ENCODE measurements at places on chromosomes 5 and 9.

GRCh38 chr9:130104491-130105193, 50.9 kb downstream of the GPR107 start:
- no peaks in the 10 kb centered on the region for H3K27me3 ChIP-seq
- DNase-seq: no peak
- no peak overlapping the region for H3K4me3 ChIP-seq
- H3K27ac ChIP-seq: no peak overlapping the region

DNA sequence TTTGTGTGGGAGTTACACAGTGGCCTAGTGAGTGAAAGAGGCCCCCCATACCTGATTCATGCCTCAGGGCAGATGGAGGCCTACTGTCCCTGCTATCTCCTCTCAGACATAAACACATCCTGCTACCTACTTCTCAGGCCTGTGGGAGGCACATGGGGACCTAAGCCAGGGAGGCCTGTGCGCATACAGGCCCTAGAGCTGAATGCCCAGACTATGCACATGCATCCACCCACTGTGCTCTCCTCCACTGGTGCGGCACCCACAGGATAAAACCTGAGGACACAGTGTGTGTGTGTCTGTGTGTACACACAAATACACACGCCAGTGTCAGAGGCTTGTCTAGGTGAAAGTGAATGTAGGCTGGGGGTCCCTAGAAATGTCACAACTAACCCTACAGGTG, 1.4 kb downstream of the PAX5 start:
- no peak overlapping the region for H3K27ac ChIP-seq
- H3K36me3 ChIP-seq: no peaks in the 10 kb centered on the region
- H3K27me3 ChIP-seq: peaks cover 54% of the 10 kb centered on the region

DNA sequence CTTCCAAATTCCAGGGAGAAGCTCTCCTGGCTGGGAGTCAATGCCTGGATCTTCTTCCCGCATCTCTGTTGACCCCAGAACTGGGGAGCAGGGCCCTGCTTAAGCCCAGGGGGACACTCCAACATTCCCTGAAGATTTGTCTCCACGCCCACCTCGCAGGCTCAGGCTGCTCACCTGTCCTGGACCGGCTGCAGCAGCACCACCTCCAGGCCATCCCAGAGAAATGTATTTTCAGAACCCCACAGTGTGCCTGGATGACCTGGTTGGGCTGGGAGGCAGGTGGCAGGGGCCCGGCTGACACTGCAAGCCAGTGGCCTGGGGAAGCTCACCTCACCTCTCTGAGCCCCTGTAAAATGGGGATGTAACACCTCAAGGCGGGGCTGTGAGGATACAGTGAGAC, 27.1 kb upstream of the ZBTB43 start:
- no peaks in the 10 kb centered on the region for H3K36me3 ChIP-seq
- H3K4me3 ChIP-seq: no peak overlapping the region
- H3K4me1 ChIP-seq: peaks cover 7% of the 10 kb centered on the region
- no peak for DNase-seq
- no peak overlapping the region for H3K27ac ChIP-seq

- H3K4me3 ChIP-seq: no peak overlapping the region
- H3K27me3 ChIP-seq: no peaks in the 10 kb centered on the region
Measured at GRCh38 chr5:1079486-1079885, 32.4 kb downstream of the SLC12A7 start.

DNA sequence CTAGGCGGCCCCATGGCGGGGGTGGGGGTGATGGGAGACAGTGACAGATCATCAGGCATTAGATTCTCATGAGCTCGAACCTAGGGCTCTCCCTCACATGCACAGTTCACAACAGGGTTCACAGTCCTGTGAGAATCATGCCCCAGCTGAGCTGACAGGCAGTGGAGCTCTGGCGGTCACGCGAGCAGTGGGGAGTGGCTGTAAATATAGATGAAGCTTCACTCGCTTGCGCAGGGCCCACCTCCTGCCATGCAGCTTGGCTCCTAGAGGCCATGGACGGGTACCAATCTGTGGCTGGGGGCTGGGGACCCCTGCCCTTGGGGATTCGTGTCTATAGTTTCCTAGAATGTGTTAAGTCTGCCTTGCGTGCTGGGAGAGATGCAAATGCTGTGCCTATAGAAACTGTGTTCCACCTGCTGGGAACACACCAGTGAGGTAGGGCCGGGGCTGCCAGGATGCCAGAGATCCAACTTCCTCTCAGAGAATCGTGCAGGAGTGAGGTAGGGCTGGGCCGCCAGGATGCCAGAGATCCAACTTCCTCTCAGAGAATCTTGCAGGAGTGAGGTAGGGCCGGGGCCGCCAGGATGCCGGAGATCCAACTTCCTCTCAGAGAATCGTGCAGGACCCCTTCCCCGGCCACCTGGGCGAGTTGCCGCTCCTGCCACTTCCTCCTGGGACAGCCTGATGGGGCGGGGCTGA, 14.1 kb upstream of the EXOC3 start:
- H3K27ac ChIP-seq: no peak overlapping the region
- no peak for DNase-seq
- no peaks in the 10 kb centered on the region for H3K36me3 ChIP-seq
- H3K27me3 ChIP-seq: no peaks in the 10 kb centered on the region
- no peak overlapping the region for H3K4me3 ChIP-seq

- H3K4me3 ChIP-seq: peak overlapping the region; percentile 99
- peaks cover 7% of the 10 kb centered on the region for H3K27me3 ChIP-seq
- H3K36me3 ChIP-seq: no peaks in the 10 kb centered on the region
- H3K27ac ChIP-seq: peak overlapping the region; percentile 83
- peak; percentile 56 for DNase-seq
Measured at GRCh38 chr9:136847826-136848392, 1.3 kb upstream of the PHPT1 start.

- H3K4me1 ChIP-seq: peaks cover 6% of the 10 kb centered on the region
- no peaks in the 10 kb centered on the region for H3K36me3 ChIP-seq
- H3K27ac ChIP-seq: no peak overlapping the region
- no peaks in the 10 kb centered on the region for H3K27me3 ChIP-seq
Measured at GRCh38 chr5:2744485-2744884, 7.0 kb downstream of the IRX2 start.

- DNase-seq: no peak
- peak overlapping the region; percentile 75 for H3K4me3 ChIP-seq
- H3K4me1 ChIP-seq: peaks cover 3% of the 10 kb centered on the region
Measured at GRCh38 chr9:125407974-125408900, 146.6 kb downstream of the GAPVD1 start.

DNA sequence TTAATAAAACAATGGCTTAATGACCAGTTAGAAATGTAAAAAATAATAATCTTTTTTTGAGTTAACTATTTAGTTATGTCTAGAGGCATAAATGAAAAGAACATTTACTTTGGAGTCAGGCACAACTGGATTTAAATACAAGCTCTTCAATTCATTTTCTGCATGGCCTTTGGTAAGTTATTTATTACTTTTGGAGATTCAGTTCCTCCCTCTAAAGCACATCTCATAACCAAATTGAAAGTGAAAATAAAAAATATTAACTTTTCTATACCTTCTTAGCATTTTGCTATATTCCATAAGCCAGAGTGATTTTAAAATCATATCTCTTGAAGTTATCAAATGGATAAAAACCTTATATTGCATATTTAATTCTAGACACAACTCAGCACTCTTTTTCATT, 434.9 kb upstream of the SMARCA2 start:
- no peaks in the 10 kb centered on the region for H3K4me1 ChIP-seq
- H3K36me3 ChIP-seq: no peaks in the 10 kb centered on the region
- no peak for DNase-seq

GRCh38 chr9:124724415-124725067, 46.6 kb downstream of the NR6A1 start:
- H3K36me3 ChIP-seq: no peaks in the 10 kb centered on the region
- H3K4me1 ChIP-seq: no peaks in the 10 kb centered on the region
- H3K4me3 ChIP-seq: no peak overlapping the region
- DNase-seq: no peak
- H3K27ac ChIP-seq: no peak overlapping the region

GRCh38 chr5:35248843-35249780, 18.8 kb upstream of the PRLR start:
- no peaks in the 10 kb centered on the region for H3K27me3 ChIP-seq
- H3K4me1 ChIP-seq: peaks cover 15% of the 10 kb centered on the region
- no peak for DNase-seq
- no peaks in the 10 kb centered on the region for H3K36me3 ChIP-seq
- H3K4me3 ChIP-seq: peak overlapping the region; percentile 42
- no peak overlapping the region for H3K27ac ChIP-seq

DNA sequence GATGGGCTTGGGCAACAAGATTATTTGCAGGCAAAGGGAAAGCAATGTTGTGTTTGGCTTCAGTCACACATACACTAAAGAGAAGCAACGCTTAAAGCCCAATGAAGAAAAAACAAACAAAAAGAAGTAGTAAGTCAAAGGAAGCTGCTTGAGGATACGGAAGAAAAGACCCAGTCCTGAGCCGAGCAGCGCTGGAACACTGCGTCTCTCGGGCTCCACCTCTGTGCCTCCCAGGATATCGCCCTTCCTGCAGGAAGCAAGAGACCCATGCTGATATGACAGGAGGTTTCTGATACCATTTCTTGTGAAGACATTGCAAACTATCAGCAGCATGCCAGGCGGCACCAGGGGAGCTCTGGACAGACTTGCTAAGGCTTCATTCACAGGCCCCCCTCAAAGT, 9.9 kb downstream of the GNAQ start:
- peak overlapping the region; percentile 63 for H3K4me3 ChIP-seq
- no peaks in the 10 kb centered on the region for H3K27me3 ChIP-seq
- H3K36me3 ChIP-seq: no peaks in the 10 kb centered on the region
- no peak overlapping the region for H3K27ac ChIP-seq
- no peak for DNase-seq
- peaks cover 68% of the 10 kb centered on the region for H3K4me1 ChIP-seq

DNA sequence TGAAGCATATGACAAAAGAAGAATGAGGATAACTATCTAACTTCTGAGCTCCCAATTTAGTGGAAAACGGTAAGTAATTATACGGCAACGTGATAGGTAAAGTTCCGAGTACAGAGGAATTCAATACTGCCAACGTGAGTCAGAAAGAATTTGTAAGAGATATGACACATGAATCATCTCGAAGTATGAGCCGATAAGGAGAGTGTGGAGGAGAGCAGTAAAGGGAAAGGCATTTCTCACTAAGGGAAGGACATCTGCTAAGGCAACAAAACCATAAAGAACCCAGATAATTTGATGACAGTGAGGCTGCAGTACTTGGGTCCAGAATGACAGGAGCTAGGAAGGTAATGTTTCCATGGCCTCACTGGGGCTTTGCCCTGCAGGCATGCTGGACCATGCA, 11.0 kb downstream of the MPDZ start:
- no peaks in the 10 kb centered on the region for H3K27me3 ChIP-seq
- H3K27ac ChIP-seq: peak overlapping the region; percentile 15
- DNase-seq: no peak
- peaks cover 22% of the 10 kb centered on the region for H3K4me1 ChIP-seq
- no peaks in the 10 kb centered on the region for H3K36me3 ChIP-seq

DNA sequence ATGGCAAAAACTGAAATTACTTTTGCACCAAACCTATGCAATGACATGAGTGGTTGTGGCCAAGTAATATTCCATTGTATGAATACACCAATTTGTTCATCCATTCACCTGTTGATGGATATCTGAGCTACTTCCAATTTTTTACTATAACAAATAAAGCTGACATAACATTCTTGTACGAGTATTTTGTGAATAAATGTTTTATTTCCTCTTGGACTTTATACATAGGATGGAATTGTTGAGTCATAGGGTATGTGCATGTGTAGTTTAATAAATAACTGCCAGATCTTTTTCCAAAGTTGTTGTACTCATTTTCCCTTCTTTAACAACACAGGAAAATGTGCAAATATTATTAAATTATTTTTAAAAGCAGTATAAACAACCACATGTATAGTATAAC, 146.1 kb upstream of the ZNF462 start:
- H3K36me3 ChIP-seq: no peaks in the 10 kb centered on the region
- no peak overlapping the region for H3K27ac ChIP-seq
- no peak for DNase-seq
- H3K4me3 ChIP-seq: no peak overlapping the region
- no peaks in the 10 kb centered on the region for H3K27me3 ChIP-seq

DNA sequence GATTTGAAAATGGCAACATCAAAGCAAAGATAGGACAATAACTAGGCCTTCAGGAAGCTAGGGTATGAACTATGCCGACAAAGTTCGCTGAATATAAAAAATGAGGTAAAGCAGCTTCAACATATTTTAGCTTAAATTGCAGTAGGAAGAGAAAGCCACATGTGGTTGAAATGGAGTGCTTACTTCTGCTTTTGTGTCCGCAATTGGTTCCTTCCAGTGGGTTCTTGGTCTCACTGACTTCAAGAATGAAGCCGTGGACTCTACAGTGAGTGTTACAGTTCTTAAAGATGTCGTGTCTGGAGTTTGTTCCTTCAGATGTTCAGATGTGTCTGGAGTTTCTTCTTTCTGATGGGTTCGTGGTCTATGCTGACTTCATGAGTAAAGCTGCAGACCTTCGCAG, 95.2 kb downstream of the APTX start:
- no peak for DNase-seq

- DNase-seq: no peak
- no peak overlapping the region for H3K27ac ChIP-seq
- no peak overlapping the region for H3K4me3 ChIP-seq
- H3K36me3 ChIP-seq: no peaks in the 10 kb centered on the region
Measured at GRCh38 chr9:108603141-108603540, 252.6 kb downstream of the ACTL7B start.

GRCh38 chr5:177994063-177994462, 2.0 kb downstream of the PROP1 start:
- H3K4me3 ChIP-seq: no peak overlapping the region
- no peaks in the 10 kb centered on the region for H3K4me1 ChIP-seq
- DNase-seq: no peak
- no peaks in the 10 kb centered on the region for H3K27me3 ChIP-seq
- H3K27ac ChIP-seq: no peak overlapping the region

DNA sequence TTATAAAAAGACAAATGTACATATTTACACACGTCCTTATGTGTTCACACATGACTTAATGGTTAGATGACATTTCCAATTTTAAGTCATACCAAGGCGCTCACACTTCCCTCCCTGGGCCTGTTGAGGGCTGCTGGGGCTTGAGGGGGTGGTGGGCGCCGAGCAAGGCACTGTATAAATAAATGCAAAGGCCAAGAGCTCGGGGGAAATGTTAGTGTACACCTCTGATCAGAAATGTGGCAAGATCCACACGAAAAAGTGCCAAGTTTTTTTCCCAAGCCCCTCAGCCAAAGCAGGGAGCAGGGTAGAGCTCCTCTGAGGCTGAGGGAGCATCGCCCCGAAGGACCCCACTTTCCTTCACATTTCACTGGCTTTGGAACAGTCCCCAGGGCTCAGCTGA, 7.5 kb downstream of the IRF1 start:
- H3K27ac ChIP-seq: no peak overlapping the region
- no peak overlapping the region for H3K4me3 ChIP-seq
- no peaks in the 10 kb centered on the region for H3K27me3 ChIP-seq
- H3K36me3 ChIP-seq: peaks cover 22% of the 10 kb centered on the region
- peaks cover 12% of the 10 kb centered on the region for H3K4me1 ChIP-seq
- no peak for DNase-seq

- no peaks in the 10 kb centered on the region for H3K4me1 ChIP-seq
- H3K36me3 ChIP-seq: no peaks in the 10 kb centered on the region
- no peak for DNase-seq
- H3K27ac ChIP-seq: no peak overlapping the region
Measured at GRCh38 chr9:114513055-114513958, 8.0 kb upstream of the WHRN start.
